ENCODE measurements at places on chromosomes 4 and X.

DNA sequence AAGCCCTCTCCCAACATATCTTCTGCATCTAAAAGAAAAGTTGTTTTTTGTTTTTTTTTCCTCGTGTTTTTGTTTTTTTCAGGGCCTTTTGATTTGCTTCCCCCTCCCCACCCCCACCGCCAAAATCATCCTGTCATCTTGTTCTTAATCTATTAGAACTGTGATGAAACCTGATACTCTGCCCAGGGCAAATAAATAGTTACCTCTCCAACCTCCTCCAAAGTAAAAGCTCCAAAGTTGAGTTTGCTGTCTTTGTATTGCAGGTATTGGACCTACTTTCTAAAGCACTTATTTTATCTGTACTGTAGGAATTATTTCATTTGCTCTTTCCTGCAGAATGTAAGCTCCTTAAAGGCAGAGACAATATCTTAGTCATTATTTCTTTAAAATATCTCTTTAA is 172.9 kb downstream of the SOWAHB start:
- no peak for DNase-seq

DNA sequence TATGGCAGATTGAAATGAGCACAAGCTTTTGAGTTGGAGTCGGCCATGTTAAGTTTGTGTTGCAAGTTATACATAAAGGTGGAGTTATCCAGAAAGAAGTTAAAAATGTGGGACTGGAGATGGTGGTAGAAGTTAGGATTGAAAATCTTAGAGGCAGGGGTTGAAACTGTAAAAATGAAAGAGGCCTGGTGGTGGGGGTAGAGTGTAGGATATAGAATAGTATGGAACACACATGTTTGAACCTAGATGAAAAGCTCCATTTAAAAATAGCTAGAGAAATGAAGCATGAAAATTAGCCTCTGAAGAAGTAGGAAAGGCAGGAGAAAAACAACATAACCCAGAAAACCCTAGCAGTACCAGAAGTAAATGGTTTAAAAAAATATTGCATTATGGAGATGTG is 131.8 kb upstream of the ENPEP start:
- DNase-seq: no peak

- DNase-seq: no peak
These were observed 48.0 kb upstream of the STARD8 start for GRCh38 chrX:68599256-68600152.

GRCh38 chr4:173490256-173490655 is 39.8 kb downstream of the HAND2 start:
- no peak for DNase-seq

DNA sequence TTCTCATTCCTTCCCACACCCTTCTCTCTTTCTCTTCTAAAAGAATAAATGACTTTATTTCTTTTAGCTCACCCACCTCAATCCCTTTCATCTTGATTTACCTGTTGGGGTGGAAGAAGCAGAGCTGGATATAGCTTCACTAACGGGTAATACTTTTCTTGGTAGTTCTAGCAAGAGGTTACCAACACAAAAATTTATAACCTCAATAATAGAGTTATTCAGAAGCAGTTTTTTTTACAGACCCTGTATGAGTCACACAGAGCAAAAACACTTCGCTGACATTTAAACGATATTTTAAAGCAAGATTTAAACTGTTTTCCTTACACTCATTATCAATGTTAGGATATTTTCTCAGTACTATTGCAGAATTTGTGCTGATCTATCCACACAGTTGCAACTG is 42.4 kb downstream of the CBLL2 start:
- DNase-seq: no peak

DNA sequence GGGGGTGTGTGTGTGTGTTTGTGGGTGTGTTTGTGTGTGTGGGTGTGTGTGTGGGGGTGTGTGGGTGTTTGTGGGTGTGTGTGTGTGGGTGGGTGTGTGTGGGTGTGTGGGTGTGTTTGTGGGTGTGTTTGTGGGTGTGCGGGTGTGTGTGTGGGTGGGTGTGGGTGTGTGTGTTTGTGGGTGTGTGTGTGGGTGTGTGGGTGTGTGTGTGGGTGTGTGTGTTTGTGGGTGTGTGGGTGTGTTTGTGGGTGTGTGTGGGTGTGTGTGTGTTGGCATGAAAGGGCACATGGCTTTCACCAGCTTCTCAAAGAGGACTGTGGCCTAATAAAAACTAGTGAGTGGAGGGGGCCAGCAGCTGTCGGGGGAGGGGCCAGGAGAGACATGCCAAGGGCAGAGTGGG is 25.3 kb upstream of the ZNF185 start:
- DNase-seq: no peak
